ENCODE measurements at places on chromosomes 3 and 15.
A peak's percentile ranks its signal among the peaks of the same experiment; 100 is the strongest.

DNA sequence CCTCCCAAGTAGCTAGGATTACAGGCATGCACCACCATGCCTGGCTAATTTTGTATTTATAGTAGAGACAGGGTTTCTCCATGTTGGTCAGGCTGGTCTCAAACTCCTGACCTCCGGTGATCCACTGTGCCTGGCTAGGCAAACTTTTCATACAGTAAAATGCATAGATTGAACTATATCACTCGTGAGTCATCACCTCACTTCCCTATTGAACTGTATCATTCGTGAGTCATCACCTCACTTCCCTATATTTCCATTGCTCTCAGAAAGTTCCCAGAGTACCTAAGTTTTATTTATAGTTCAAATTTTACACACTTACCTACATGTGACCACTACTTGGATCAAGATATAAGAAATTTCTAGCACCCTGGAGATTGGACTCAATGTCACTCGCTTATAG, 73.6 kb upstream of the ACAD9 start:
- DNase-seq, result no peak

DNA sequence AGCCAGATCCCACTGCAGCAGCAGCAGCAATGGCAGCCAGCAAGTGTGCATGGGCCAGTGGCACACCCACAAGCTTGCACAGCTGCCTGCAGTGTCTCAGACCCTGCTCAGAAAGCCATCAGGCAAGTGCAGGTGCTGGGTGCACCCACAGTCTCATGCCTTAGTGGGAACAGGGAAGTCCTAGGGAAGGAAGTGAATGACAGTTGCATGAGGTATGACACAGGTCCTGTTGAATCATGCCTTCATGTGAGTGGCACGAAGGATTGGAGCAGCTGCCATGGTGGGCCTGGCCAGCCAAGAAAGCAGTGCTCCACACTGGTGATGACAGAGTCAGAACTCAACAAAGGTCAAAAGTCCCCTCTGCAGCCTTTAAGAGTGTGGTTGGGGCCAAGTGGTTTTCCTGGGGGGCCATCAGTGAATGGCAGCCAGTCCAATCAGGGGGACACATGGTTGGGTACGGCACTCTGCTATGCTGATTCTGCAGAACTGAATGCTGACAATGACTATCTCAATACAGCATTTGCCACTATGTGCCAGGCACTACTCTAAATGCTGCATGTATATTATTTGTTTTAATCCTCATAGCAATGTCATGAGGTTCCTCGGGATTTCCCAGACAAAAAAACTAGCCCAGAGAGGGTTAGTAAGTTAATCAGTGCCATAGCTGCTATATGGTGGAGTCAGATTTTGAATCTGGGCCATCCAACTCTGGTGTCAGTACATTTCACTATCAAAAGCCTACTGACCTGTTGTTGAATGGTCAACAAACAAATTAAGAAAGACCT, 94.3 kb downstream of the AQP9 start:
- no peak for DNase-seq

GRCh38 chr3:160981217-160981938, 123.8 kb downstream of the B3GALNT1 start:
- no peak for DNase-seq

- no peak for DNase-seq
These were observed 34.7 kb upstream of the CCDC174 start for GRCh38 chr3:14616606-14617507.

GRCh38 chr3:64352639-64352992, 127.3 kb upstream of the PRICKLE2 start:
- DNase-seq, result no peak

- DNase-seq, result peak; percentile 61
These were observed 3.6 kb upstream of the CLDN16 start for GRCh38 chr3:190384309-190384756.

GRCh38 chr3:25723802-25724201, 59.1 kb upstream of the TOP2B start:
- DNase-seq, result no peak

GRCh38 chr3:56682462-56683121, 473 bp downstream of the TASOR start:
- DNase-seq, result peak; percentile 32

DNA sequence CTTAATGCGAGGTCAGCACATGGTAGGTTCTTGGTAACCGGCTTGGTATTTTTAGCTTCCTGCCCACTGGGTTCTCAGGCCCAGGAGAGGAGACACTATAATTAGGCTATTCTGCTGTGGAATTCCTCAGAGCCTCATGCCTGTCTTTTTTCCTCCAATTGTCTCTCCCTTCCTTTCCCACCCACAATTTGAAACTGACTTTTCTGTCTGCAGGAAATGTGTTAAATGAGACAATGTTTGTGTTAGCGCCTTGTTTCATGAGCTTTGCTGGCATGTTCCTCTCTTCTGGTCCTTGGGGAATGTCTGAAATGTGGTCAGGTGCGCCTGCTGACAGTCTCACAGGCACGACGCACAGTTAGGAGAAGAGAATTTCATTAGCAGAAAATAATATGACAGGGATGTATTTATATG, 223.6 kb upstream of the CTNNB1 start:
- no peak for DNase-seq

Data from HuH-7 (cell line).